ENCODE measurements at places on chromosomes 5 and 9.

- peak; percentile 71 for DNase-seq
Observed at GRCh38 chr9:109574061-109574882, 76.2 kb upstream of the PTPN3 start.

DNA sequence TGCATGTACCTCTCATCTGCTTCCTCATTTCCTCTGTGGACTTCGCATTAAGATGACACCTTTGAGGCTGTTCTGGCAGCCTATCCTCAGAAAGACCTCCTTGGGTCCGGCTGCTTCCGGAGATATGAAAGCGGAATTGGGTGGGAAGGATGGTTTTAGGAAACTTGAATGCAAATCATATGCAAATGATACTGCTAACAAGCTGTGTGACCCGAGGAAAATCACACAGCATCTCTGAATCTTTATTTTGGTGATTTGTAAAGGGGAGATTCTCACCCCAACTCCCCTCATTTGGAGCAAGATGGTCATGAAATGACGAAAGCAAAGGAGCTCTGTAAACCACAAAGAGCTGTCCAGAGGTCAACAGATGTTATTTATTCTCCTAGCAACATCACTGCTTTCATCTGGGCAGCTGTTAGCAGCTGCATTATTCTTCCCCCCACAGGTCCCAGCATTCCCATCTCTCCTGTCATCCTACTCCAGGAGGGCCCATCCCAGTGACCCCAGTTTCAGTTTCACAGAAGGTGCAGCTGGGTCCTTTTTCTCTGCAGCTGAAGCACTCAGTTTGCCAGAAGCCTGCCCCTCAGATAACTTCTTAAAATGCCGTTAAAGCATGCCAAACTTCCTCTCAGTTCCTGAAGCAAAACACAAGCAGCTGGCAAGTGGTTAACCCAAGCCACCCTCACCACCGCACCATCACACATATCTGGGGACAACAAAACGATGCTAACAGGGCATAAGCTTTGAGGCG lies 269.5 kb downstream of the SEC61B start:
- DNase-seq, result no peak

DNA sequence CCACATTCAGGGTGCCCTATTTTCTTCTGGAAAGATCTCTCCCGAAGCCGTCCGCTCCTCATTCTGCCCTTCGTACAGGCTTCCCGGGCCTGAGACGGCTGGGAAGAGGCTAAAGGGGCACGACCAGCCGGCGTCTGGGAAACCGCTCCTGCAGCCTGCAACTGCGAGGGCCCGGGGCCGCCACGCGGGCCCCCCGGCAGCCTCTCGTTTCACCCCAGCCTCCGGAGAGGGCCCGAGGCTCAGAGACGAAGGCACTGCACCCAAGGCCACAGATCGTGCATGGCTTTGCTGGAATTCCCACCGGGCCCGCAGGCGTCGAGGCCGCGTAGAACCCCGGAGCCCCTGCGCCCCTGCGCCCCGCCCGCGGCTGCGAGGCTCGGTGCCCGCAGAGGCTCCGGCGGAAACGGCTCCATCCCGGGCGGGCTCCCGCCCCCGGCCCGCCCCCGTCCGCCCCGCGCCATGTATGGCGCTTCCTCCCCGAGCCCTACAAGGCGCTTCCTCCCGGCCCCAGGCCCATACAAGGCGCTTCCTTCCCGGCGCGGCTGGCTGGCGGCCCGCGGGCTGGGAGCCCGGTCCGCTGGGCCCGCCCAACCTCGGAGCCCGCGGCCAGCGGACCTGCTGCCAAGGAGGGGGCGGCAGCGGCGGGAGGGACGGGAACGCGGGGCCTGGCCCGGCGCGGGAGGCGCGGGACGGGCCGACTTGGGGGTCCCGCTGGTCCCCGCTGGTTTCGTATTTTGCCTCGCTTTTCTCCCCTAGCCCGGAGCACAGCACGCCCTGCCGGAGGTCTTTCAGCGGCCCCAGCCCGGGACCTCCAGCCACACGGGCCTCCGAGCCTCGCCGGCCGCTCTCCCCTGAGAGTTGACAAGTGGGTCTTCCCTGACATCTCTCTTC lies 26.6 kb downstream of the EGR1 start:
- DNase-seq, result peak; percentile 62

DNA sequence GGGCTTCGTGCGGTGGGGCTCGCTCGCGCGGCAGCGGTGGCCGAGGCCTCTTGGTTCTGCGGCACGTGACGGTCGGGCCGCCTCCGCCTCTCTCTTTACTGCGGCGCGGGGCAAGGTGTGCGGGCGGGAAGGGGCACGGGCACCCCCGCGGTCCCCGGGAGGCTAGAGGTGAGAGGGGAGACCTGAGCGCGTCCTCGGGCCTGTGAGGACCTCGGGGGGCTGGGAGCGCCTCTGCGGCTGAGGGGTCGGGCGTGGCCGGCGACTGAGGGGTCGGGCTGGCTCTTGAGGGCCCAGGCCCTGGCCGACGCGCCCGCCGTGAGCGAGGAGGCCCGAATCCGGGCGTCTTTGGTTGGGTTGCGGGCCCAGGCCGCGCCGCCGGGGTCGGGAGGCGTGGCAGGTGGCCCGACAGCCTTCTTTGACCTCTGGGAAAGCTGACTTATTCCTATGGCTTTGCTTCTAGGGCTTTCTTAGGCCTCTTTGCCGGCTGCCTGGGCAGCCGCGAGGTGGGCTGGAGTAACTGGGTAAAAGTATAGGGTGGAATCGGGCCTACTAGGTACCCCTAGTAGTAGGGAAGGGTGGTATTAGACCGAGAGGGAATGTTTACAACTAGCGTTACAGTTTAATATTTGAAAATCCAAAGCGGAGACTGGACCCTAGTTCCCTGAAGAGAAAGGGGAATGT lies at the start of gene CANX:
Gene CANX, plus strand, starts transcription at position 33 of the 681 bp plus-strand sequence. CDS start 6,715 bp downstream, outside the sequence.
- no peak for DNase-seq

DNA sequence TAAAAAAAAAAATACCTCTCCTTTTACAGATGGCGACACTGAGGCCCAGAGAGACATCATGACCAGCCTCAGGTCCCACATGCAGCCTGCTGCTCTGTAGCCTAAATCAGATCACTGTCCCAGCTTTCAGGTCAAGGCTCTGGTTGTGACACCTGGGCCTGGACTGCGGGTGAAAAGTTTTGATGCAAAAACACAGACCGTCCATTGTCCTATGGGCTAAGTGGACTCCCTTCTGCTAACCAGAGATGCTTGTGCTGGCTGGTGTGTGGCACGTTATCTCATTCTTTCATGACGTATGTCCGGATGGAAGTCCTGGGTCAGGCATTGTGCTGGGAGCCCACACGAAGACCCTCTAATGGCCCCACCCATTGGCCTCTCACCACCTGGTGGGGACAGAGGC lies 7.8 kb downstream of the NEK6 start:
- no peak for DNase-seq

- DNase-seq, result no peak
Observed at GRCh38 chr9:114149765-114150340, 5.5 kb upstream of the COL27A1 start.

GRCh38 chr5:1665803-1666202 lies 133.8 kb downstream of the MRPL36 start:
- no peak for DNase-seq

- DNase-seq, result no peak
Observed at GRCh38 chr5:148543727-148544126, 110.6 kb downstream of the HTR4 start.

- DNase-seq, result no peak
Observed at GRCh38 chr5:154284433-154284832, 93.9 kb downstream of the GALNT10 start.

GRCh38 chr5:132262882-132263547 lies 5.5 kb downstream of the PDLIM4 start:
- no peak for DNase-seq

DNA sequence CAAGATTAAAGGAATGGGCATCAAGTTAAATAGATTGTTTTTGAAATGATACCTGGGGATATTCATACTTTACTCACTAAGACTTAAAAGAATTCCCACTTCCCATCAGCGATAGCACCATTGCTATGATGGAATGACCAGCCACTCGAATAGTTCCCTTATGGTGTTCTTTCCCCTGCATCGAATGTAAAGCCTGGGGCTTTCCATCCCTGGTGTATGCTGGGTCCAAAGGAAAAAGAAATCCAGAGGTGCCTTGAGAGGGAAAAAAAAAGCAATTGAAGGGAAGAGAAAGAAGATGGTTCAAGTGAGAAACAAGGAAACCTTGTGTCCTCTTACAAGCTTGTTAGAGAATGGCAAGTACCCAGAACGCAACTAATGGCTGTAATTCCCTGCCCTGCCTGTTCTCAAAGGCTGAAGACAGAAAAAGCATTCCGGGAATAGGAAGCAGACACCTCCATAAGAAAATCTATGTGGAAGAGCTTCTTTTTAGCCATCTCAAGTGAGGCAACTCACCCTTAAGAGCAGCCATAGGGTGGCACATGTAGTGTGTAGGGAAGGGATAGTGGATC lies 351.1 kb upstream of the DAB2 start:
- DNase-seq, result no peak

- no peak for DNase-seq
Observed at GRCh38 chr9:109012009-109012875, 1.1 kb downstream of the CTNNAL1 start.

- no peak for DNase-seq
Observed at GRCh38 chr9:98894761-98895160, 48.9 kb upstream of the COL15A1 start.

DNA sequence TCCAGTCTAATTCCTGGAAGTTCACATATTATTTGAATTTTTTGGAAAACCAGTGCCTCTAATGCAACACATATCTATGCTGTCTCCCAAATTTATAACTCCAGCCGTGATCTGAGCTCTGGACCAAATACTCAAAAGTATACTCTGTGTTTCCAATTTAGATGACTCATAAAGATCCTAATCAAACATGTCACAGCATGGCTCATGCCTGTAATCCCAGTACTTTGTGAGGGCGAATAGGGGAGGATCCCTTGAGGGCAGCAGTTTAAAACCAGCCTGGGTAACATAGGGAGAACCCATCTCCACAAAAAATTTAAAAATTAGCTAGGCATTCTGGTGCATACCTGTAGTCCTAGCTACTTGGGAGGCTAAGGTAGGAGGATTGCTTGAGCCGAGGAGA lies 388.0 kb downstream of the CDH12 start:
- DNase-seq, result no peak
